ENCODE measurements at places on chromosomes 4 and X.

GRCh38 chr4:88242144-88242543, 42.2 kb downstream of the PPM1K start:
- DNase-seq, result no peak

DNA sequence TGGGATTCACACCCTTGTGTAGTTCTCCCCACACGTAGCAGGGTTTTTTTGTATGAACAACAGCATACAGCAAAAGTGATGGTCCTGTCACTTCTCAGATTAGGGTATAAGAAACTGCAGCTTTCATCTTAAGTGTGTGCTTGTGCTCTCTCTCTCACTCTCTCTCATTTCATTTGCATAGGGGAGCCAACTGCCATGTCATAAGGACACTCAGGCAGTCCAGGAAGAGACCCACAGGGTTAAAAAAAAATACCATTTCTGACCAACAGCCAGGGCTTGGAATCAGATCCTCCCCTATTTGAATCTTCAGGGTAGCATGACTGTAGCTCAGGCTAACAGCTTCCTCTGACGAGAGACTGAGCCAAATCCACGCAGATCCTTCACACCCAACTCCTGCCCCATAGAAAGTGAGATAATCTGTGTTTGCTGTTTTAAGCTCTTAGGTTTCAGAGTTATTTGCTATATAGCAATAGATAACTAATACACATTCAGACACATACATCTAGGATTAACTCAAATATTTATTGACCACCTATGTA, 331.2 kb downstream of the PAPSS1 start:
- no peak for DNase-seq

GRCh38 chr4:108559911-108560310, 60.5 kb upstream of the RPL34 start:
- DNase-seq, result no peak

DNA sequence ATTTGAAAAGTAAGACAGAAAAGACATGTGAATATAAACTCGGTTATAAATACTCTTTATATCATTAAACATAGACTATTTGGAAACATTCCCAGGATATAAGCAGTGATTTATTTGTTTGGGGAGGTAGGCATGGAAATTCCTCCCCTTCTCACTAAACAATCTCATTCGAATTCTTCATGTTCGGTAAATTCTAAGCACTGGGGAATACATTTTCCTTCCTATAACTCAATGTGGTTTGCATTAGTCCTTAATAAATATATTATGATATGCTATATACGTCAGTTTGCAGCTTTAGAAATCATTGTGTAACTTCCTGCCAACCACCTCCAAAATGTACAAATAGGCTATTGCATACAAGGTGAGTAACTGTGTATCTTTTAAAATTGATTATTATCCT, 99.6 kb downstream of the UGT8 start:
- DNase-seq, result no peak

- DNase-seq, result no peak
Observed at GRCh38 chr4:171288816-171289432, 524.3 kb upstream of the GALNTL6 start.

GRCh38 chrX:1202251-1202650, 10.2 kb downstream of the CRLF2 start:
- no peak for DNase-seq

DNA sequence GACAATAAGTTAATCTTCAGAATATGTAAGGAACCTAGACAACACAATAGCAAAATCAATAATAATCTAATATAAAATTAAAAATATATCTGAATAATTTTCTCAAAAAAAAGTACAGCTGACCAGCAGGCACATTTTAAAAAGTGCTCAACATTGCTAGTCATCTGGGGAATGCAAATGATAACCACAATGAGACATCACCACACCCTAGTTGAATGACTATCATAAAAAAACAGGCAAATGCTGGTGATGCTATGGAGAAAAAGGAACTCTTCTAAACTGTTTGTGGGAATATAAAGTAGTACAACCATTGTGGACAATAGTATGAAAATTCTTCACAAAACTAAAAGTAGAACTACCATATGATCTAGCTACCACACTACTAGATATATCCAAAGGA, 956.9 kb upstream of the NDST4 start:
- DNase-seq, result no peak

DNA sequence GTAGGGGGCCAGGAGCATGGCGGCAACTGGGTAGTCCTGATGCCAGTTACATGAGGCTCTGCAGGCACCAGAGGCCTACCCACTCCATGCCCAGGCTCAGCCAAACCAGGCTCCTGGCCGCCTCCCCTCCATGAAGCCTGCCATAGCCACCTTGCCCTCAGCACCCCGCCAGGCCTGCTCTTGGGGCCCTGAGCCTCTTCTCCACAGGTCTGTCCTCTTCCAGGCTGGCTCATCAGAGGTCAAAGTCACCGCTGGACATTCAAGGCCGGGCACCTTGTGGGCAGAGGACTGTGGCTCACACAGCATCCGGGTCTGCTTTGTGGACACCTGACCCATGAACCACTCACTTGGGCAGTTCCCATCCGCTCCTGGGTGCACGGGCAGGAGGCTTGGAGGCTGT, 60.0 kb upstream of the AFAP1 start:
- DNase-seq, result no peak

- no peak for DNase-seq
Observed at GRCh38 chr4:89537281-89537680, 229.7 kb upstream of the GPRIN3 start.

Data from GM23338 (cell line).